Activated B cell treated with CpG ODN at 0.5 μM for 24 hours (primary cell): ENCODE measurements at places on chromosomes 4 and X. TPM values are rescaled to one million over a fixed set of nuclear protein-coding genes. Genes with fewer than 3 reads are reported as not detected.

SMIM31 gene
- total RNA-seq, result not detected in 2 replicates

BCORL1 gene
- 8.0 and 8.2 TPM in 2 replicates for total RNA-seq

PCDH7 gene
- not detected in 2 replicates for total RNA-seq

CYLC1 gene
- not detected in 2 replicates for total RNA-seq

USP17L19 gene
- not detected in 2 replicates for total RNA-seq

C4orf36 gene
- not detected in 2 replicates for total RNA-seq

CLNK gene
- 0.37 and 0.58 TPM in 2 replicates for total RNA-seq

TMPRSS11A gene
- not detected in 2 replicates for total RNA-seq

SOWAHD gene
- total RNA-seq, result 9.7 and 9.9 TPM in 2 replicates

SLC4A4 gene
- not detected in 2 replicates for total RNA-seq

ADH1A gene
- not detected in 2 replicates for total RNA-seq

SNCA gene
- 1.7 and 2.2 TPM in 2 replicates for total RNA-seq

DKK2 gene
- total RNA-seq, result not detected in 2 replicates

LDB2 gene
- not detected in 2 replicates for total RNA-seq

CT45A10 gene
- not detected in 2 replicates for total RNA-seq

HS6ST2 gene
- not detected in 2 replicates for total RNA-seq

CT45A3 gene
- total RNA-seq, result not detected in 2 replicates

PF4V1 gene
- not detected in 2 replicates for total RNA-seq

KIT gene
- total RNA-seq, result not detected in 2 replicates

FGFR3 gene
- 0.10 and 0.40 TPM in 2 replicates for total RNA-seq

CLCN4 gene
- 3.4 and 4.7 TPM in 2 replicates for total RNA-seq

F9 gene
- total RNA-seq, result not detected in 2 replicates

SCD5 gene
- total RNA-seq, result not detected in 2 replicates

IL3RA gene
- 0.53 and 0.66 TPM in 2 replicates for total RNA-seq

PDGFC gene
- total RNA-seq, result not detected in 2 replicates

FGA gene
- not detected in 2 replicates for total RNA-seq

FAM149A gene
- total RNA-seq, result not detected in 2 replicates

ARR3 gene
- not detected in 2 replicates for total RNA-seq

FAM236D gene
- total RNA-seq, result not detected in 2 replicates

H2AZ1 gene
- total RNA-seq, result 122 and 131 TPM in 2 replicates

HADH gene
- total RNA-seq, result 21.2 and 22.8 TPM in 2 replicates
